ENCODE measurements at places on chromosomes 11 and 22. TPM values are rescaled to one million over a fixed set of nuclear protein-coding genes. Genes with fewer than 3 reads are reported as not detected.

SMIM35 gene
- total RNA-seq, result not detected

ARHGAP42 gene
- 6.0 TPM for total RNA-seq

OR52E8 gene
- total RNA-seq, result not detected

USP2 gene
- total RNA-seq, result 1.2 TPM

ALDH3B2 gene
- not detected for total RNA-seq

SERHL2 gene
- 3.0 TPM for total RNA-seq

GLYATL1 gene
- total RNA-seq, result 0.17 TPM

ANO1 gene
- total RNA-seq, result not detected

TENM4 gene
- 2.9 TPM for total RNA-seq

SLC22A6 gene
- not detected for total RNA-seq

TMEM45B gene
- total RNA-seq, result 0.51 TPM

SEPTIN5 gene
- total RNA-seq, result 25.3 TPM

OR4C3 gene
- not detected for total RNA-seq

TSGA10IP gene
- total RNA-seq, result not detected

CCDC85B gene
- total RNA-seq, result 163 TPM

CRYBB3 gene
- total RNA-seq, result not detected

GDPD4 gene
- total RNA-seq, result not detected

SLC1A2 gene
- total RNA-seq, result not detected

OR5A1 gene
- under 0.01 TPM for total RNA-seq

GNAZ gene
- 0.37 TPM for total RNA-seq

SULT4A1 gene
- total RNA-seq, result not detected

SHANK3 gene
- total RNA-seq, result 42.7 TPM

CARD16 gene
- total RNA-seq, result 86.3 TPM

ATM gene
- 82.9 TPM for total RNA-seq

BCO2 gene
- 0.68 TPM for total RNA-seq

ART1 gene
- total RNA-seq, result not detected

ARVCF gene
- 123 TPM for total RNA-seq

NPAS4 gene
- total RNA-seq, result not detected

CCDC73 gene
- not detected for total RNA-seq

OR52R1 gene
- not detected for total RNA-seq

CCDC116 gene
- total RNA-seq, result 0.17 TPM

SLC22A12 gene
- not detected for total RNA-seq

DUSP18 gene
- 15.4 TPM for total RNA-seq

ROM1 gene
- 5.4 TPM for total RNA-seq

Data from dermis blood vessel endothelial cell (primary cell).